ENCODE measurements at places on chromosomes 12 and 14.

GRCh38 chr14:54364555-54365415 is 32.0 kb upstream of the CDKN3 start:
- no peak for DNase-seq

- DNase-seq, result no peak
Observed at GRCh38 chr14:71441126-71441525, 491.1 kb upstream of the RGS6 start.

- DNase-seq, result peak; percentile 67
Observed at GRCh38 chr12:108511633-108512540, 3.2 kb upstream of the FICD start.

GRCh38 chr12:19506497-19506896 is 67.2 kb downstream of the AEBP2 start:
- no peak for DNase-seq

DNA sequence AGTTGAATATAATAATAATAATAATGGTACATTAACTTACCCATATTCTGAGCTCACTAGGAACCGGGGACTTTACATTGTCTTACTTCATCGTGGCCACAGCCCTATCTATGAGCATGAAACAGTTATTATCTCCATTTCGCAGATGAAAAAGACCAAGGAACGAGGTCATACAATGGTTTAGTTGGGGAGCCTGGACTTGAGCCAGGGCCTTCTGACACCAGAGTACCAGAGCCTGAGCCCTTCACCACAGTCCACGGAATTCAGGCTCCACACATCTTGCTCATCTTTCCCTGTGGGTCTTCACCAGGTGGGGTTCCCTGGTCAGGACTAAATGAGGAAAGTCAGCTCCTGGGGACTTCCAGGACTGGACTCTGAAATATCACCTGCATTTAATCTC is 31.3 kb upstream of the CMKLR1 start:
- no peak for DNase-seq

DNA sequence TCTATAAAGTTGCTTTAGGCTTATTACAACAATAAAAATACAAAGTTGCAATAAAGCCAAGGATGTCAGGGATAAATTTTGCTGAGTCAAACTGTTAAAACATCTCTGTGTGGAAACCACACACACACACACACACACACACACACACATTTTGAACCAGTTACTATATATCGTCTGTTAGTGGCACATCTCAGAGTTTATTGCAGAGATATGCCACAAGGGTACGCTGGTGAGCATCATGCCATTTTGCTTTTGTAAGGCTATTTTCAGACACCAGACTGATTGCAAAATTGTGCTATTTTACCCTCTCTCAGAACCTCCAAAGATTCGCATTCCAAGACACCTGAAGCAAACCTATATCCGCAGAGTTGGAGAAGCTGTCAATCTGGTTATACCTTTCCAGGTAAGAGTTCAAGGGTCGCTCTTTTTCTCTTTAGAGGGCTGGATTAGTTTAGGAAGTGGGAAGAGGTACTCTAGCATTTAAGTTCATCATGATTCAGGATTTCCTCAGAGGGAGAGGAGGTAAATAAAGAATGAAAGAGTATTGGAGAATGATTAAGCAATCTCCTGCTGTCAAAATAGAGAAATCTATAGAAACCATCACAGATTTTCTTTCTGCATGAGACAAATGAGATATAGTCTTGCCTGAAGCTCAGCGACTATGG is 27.3 kb upstream of the CHPT1 start:
- no peak for DNase-seq

Data from stimulated activated CD4-positive, alpha-beta T cell treated with anti-CD3 and anti-CD28 coated beads, Interleukin-15, amount 100 ng/mL, for 48 hours (primary cell).